Fibroblast of mammary gland (primary cell): ENCODE measurements at places on chromosomes 4 and X.
A peak's percentile ranks its signal among the peaks of the same experiment; 100 is the strongest.

DNA sequence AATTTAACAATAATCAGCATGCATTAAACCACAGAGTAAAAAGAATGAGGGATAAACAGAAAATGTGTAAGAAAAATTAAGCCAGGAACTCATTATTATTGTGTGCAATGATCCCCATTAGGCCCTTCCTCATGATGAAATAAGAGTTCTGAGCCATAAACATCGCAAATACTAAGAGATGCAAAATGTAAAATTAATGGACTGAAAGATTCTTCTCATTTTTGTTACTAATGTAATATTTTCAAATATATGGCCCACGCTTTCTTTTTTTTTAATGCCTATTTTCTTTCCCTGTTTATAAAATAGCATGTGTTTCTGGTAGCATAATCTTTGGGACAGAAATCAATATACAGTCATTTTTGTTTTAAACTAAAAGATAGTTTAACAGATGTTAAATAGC lies 281.0 kb downstream of the PDGFC start:
- no peak for DNase-seq

DNA sequence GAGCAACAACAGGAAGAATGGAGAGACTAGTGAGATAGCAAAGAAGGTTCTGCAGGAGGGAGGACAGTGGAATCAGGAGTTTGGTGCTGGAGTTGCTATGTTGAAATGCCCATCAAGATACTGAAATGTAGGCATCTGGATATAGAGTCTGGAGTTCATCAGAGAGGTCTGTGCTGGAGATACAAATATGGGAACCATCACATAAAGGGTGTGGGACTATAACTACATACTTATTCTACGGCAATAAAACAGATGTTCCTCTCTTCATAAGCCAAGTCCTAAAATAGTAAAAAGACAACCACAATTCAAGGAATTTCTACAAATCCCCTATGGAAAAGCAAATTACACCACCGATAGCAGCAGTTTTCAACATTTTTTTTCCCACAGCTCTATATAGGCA lies 1.6 kb downstream of the MED14 start:
- DNase-seq, result no peak

DNA sequence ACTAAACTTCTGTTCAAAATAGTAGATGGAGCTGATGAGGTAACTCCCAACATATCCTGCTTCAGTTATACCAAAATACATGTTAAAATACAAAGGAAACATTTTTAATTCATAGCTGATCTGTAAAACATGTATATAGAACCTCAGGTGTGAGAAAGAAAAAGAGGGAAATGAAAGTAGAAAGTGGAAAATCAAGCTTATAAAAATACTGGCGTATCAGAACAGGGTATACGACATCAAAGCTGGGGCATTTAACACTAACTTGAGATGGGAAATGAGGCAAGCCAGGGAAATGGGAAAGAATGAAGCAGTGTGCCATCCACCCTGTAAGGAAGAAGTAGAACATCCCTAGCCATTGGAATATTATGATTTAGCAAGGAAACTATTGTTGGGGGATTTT lies 767.5 kb downstream of the DMD start:
- DNase-seq, result no peak

DNA sequence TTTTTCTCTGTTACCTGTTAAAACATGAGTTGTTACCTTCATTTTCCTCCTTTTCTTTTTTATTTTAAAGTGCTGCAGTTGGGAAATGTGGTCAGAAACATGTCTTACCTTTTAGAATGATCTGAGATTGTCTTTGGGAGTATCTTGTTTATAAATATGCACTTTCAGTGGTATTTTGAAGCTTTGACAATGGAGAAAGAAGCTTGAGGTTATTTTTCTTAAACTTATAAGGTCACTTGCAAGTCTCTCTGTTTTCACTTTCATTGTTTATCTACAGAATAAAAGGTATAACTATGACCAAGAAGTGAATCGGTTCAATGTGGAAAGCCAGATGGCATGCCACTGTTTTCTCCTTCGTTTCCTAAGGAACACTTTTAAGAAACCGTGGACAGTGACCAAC lies 167.5 kb upstream of the SLC7A11 start:
- no peak for DNase-seq

GRCh38 chrX:68672581-68673318 lies 25.3 kb downstream of the STARD8 start:
- DNase-seq, result no peak

GRCh38 chr4:126838941-126839679 lies 793.6 kb upstream of the INTU start:
- DNase-seq, result peak; percentile 50

DNA sequence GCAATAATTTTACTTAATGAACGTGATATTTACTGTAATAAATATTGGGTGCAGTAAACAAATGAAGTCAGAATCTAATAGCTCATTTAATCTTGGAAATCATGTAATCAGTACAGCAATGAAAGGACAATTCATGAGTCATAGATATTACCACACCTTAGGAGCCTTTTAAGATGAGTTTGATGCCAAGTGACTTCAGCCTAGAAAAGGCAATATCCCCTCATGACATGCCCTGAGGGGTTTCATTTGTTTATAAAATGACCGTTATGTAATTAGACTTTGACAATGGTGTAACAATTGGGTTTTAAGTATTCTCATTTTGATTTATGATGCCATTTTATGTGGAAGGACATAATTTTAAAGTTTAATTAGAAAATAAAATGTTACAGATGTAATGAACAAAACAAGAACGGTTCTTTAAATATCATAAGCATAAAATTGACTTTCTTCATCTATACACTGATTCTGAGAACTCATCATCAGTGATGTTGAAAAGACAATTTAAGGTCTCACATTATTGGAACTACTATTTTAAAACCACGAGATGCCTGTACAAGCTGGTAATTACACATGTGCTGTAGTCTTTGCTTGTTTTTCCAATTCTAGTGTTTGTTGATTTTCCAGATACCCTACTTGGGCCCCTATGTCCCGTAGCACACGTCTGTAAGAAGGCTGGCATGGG lies 5.0 kb downstream of the FGF2 start:
- DNase-seq, result peak; percentile 71

- DNase-seq, result peak; percentile 29
Measured at GRCh38 chrX:103678199-103678993, 8.1 kb downstream of the MORF4L2 start.

GRCh38 chr4:184190711-184191110 lies 27.0 kb downstream of the ENPP6 start:
- DNase-seq, result no peak

DNA sequence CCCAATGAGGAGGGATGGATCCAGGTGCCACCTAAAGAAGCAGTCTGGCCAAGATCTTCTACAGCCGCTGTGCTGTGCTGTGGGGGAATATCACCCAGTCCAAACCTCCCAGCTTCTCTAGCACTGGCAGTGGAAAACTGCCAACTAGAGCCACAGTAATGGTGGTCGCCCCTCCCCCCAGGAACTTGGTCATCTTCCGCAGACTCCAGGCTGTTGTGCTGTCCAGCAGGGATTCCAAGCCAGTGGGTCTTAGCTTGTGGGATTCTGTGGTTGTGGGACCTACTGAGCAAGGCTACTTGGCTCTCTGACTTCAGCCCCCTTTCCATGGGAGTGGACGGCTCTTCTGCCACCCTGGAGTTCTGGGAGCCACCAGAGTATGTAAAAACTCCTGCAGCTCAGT lies 18.2 kb downstream of the GPRASP1 start:
- DNase-seq, result no peak

DNA sequence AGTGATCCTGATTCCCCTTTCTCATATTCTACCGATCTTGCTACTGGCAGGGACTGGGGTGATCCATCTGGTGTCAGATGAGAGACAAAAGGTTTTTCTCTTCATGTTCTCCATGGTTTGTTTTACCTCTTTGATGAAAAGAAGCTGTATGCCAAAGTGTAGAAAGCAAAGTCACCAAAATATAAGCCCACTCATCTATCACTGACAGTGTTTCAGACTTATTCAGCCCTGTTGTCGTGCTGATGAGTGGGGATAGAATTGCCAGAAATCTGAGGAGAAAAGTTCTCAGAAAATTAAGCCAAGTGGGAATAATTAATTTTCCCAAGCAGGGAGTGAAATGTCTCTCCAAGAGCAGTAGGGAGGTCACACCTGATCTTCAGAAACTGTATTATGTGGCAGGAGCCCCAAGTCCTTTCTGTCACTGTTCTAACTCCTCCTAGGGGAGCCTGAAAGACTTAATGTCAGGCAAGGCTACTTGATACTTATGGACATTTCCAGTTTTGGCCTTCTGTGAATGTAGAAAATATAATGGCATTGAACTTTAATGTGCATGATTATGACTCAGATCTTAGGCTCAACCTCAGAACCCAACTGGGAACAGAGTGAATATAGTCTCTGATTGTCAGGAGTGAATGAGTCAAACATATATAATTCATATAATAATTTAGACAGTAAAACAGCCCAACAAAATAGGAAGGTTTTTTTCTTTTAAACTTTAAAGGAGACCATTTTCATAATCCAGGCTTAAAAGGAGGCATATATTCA lies 298.1 kb downstream of the ANKRD50 start:
- DNase-seq, result peak; percentile 77

GRCh38 chr4:171676555-171677215 lies 136.5 kb upstream of the GALNTL6 start:
- no peak for DNase-seq

GRCh38 chr4:169210504-169211118 lies 60.1 kb downstream of the SH3RF1 start:
- DNase-seq, result no peak

- peak; percentile 50 for DNase-seq
Measured at GRCh38 chrX:19334945-19335626, 8.6 kb upstream of the PDHA1 start.

GRCh38 chrX:48854898-48855297 lies 19.5 kb upstream of the PCSK1N start:
- DNase-seq, result no peak

DNA sequence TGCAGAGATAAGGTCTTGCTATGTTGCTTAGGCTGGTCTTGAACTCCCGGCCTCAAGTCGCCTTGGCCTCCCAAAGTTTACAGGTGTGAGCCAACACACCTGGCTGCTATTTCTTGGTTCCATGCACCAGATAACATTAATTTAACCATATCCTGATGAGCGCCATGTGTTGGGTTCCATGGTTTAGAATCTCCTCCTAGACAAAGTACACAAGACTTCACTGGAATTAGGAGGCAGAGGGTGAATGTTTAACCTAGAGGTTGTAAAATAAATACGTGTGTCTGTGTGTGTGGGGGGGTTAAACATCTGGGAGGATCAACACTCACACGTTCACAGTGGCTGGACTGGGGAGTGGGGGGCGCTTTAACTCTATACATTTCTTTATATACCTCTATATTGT lies 32.4 kb upstream of the SORCS2 start:
- no peak for DNase-seq

DNA sequence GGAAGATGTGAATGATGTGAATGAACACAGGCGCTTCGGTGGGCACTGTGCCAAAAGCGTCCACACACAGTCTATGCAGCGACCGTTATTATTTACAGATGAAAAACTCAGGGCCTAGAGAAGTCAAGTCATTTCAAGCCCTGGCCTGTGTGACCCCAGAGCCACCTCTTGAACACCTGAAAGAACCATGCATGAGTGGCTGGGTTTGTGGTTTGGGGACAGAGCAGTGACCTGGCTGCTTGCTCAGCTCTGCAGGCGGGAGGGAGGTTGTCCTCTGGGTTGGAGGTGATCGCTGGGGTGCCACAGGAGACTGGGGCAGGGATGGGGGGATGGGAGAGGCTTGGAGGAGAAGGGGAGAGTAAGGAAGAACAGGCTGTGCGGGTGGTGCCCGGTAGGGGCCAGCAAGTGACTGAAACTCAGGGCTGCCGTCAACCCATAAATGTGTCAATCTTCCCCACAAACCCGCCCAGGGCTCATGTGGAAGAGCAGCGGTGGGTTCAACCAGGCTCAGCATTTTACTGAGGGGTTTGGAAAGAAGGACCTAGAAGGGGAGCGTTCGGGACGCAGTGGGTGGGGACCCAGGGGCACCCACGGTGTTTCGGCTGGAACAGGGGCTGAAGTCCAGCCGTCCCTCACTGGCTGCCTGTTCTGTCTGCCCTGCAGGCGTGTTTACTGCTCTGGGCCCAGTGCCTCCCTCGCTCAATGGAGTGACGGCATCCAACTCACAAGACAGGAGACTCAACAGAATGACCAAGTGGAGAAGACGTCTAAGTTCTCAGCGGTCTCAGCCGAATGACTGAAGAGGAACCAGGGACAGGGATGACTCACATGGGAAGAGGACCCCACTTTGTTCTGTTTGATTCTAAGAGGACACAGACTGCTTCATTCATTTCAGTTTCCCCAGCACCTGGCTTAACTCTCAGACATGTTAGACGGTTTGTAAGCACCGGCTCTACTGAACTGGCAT lies 167.8 kb downstream of the AFAP1 start:
- DNase-seq, result no peak

- no peak for DNase-seq
Measured at GRCh38 chr4:98946359-98946758, 17.4 kb upstream of the EIF4E start.

DNA sequence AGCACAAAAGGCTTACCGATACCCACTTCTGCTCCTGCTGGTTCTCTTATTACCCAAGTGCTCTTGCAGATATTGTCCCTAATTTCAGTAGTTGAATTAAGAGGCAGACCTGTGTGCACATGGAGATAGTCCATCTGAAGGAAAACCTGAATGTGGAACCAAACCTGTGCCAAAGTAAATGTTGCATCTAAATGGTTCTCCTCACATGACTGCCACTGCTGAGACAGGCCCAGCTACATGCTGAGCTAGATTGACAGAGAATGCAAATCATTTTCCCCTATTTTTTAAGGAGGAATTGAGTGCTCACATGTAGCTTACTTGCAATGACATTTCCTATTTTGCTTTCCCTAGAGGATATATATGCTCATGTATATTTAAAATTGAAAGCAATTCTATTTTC lies 609.1 kb upstream of the TECRL start:
- no peak for DNase-seq

- peak; percentile 22 for DNase-seq
Measured at GRCh38 chrX:93874554-93874953, 200.5 kb downstream of the FAM133A start.

DNA sequence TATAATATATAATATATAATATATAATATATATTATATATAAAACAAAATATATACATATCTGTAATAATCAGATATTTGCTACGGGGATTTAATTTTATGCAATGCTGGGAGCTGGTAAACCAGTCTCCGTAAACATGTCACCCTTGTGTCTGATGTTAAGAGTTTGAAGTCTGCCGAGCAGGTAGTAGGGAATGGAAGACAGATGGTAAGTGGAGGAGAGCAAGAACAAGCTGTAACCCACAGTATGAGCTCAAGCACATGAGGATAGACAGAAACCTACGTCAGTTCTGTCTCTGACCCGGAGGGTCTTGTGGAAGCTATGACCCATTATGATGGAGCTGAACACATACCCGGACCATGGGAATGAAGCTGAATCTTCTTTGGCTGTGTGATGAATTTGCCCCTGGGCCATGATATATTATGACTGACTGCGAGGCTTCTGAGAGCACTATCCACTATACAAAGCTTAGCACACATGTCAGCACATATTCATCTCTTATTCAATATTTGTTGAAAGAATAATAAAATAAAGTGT lies 46.2 kb downstream of the TIGD2 start:
- DNase-seq, result no peak

DNA sequence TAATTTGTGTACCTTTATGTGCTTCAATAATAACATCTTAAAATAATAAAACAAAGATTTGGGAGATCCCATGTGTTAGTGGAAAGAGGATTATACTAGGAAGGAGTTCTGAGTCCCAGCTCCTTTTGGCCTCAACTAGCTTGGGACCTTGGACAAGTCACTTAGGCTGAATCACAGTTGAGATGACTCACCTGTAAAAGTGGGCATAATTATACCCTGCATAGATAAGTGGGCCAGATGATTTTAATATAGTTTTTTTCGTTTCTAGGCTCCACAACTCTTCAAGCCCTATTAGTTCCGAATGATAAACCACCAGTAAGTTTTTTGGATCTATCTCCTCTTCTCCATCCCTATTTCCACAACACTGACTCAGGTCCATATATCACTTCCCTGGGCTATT lies 131.8 kb downstream of the ENOX2 start:
- DNase-seq, result peak; percentile 47
